ENCODE measurements at places on chromosomes 16 and 17.

- no peak for DNase-seq
Observed at GRCh38 chr16:28146536-28146935, 65.2 kb downstream of the XPO6 start.

- DNase-seq = no peak
Observed at GRCh38 chr16:66487580-66488275, 60.6 kb downstream of the BEAN1 start.

DNA sequence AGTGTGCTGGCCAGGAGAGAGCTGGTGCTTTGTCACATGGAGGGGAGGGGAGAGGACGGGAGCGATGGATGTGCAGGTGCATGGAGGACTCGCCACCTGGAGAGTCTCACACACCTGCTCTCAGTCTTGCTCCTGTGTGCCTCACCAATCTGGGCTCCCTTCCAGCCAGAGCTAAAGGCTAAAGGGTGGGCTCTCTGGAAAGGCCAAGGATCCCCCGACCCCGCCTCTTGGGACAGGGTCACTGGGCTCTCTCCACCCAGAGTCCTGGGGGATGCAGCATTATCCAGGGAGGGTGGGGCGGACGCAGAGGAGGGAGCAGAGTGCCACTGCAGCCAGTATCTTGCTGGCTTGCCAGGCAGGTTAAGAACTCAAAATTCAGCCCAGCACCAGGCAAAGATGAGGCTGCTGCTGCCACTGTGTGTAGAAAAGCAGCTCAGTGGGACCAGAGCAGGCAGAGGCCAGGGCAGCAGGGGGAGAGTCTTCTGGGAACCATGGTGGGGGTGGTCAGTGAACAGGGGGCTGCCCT is 5.4 kb upstream of the STAT5B start:
- DNase-seq = no peak

- DNase-seq = no peak
Observed at GRCh38 chr16:59210955-59211541, 476.9 kb upstream of the GOT2 start.

DNA sequence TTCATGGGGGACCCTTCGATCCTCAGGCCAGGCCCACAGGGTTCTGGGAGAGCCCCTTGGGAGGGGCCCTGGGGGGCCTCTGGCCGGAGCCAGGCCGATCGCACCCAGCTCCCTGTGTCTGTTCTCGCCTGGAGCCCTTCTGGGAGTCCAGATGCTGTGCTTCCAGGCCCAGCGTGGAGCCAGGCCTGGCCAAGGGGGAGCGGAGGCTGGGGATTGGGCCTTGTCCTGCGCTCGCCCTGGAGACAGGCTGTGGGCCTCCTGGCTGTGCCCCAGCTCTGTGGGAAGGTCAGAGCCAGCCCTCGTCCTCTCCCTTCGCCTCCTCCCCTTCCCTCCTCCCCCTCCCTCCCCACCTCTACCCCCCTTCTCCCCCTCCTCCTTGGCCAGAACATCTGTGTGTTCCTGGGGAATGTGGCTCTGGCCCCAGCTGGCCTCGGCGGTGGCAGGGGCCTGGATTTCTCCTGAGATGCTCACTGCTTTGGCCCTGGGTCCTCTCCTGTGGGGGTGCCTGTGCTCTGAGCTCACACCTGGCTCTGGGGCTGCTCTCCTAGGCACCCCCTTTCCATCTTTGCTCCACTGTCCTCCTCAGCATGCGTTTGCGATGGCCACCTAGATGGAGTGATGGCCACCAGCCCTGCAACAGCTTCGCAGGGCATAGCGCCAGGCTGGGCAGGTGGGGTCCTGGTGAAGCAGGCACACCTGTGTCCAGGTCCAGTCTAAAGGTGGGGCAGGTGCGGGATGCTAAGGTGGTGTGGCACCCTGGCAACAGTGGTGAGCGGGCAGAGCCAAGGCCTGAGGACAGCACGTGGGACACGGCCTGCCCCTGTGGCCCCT is 90.6 kb upstream of the CIBAR2 start:
- no peak for DNase-seq

GRCh38 chr16:72977127-72977526 is 70.8 kb downstream of the ZFHX3 start:
- DNase-seq = no peak

GRCh38 chr16:88879788-88880055 is 13.3 kb upstream of the PABPN1L start:
- DNase-seq = no peak

DNA sequence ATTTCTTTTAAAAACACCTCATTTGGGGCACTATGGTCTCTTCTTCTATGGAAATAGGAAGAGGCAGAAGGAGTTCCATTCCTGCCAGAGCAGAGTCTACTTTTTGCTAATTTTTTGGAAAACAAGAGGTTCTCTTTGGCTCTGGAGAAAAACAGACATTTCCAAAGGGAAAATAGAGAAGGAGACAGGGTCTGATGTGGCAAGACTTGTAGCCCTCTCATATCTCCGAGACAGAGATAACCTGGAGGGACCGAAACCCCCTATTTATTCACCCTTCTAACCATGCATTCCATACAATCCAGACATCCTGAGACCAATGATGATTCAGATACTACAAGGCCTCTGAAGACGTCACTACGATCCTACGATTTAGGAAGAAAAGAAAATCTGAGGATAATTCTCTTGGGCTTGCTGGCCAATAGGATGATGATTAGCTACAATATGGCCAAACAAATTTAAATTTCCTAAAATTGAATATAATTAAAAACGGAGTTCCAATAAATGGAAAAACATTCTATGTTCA is 70.2 kb downstream of the HIC1 start:
- no peak for DNase-seq

DNA sequence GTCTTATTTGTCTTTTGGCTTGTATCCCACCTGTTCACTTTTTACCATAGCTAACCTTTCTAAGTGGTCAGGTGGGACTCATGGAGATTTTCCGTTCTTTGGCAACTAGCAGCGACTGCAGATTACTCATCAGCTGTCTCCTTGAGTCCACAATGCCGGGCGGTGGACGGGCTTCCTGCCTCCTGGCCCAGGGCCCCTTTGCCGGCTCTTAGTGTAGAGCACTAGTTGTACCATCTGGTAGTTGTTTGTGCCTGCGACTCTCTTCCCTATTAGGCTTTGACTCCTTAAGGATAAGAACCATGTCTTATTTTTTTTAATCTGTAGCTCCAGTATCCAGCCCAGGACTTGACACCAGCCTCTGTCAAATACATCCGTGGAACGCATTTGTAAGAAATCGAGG is 399.9 kb downstream of the WWOX start:
- DNase-seq = no peak

GRCh38 chr17:74194682-74195081 is 8.8 kb upstream of the RPL38 start:
- DNase-seq = no peak

DNA sequence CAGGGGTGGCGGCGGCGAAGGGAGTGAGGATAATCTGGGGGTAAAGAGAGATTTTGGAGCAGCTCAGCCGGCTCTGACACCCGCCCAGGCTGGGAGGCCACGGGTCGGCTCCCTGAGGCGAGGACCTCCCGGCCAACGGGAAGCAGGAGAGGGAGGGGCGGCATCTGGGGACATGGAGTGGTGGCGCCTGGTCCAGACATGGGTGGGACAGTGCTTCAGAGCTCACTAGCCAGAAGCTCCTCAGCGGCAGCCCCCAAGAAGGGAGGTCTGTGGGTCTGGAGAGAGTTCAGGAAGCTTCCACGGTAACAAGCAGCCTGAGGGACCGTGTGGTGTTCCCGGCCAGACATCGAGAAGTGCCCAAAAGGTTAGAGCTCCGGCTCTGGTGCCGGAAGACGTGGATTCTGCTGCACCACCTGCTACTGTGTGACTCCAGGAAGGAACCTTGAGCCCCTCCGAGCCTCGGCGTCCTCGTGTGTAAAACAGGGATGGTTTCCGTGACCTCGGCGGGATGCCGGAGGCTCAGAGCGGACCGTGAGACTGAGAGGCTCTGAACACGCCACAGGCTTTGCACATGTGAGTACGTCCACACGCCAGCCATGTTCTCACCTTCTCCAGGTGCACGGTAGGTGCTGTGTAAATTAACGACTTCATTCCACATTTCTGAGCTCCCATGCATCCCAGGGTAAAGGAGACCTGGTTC is 56.9 kb downstream of the TIMM22 start:
- no peak for DNase-seq

GRCh38 chr16:21611198-21611555 is 11.8 kb downstream of the METTL9 start:
- no peak for DNase-seq

DNA sequence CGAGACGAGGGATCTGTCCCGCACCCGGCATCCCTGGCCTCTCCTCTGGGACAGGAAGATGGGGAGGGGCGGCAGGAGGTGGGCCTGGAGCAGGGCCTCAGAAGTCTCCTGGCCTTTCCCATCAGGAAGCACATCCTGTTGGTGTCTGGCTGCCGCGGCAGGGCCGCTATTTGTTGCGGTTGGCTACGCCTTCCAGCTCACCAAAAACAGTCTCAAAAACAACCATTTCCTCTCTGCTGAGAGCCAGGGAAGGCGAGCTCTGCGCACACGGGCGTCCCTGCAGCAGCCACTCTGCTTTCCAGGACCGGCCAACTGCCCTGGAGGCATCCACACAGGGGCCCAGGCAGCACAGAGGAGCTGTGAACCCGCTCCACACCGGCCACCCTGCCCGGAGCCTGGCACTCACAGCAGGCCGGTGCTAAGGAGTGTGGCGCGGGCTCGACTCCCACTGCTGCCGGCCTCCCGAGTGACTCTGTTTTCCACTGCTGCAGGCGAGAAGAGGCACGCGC is at the start of gene TMEM204:
Gene TMEM204, plus strand, starts transcription at position 224 of the 509 bp plus-strand sequence. CDS start 610 bp downstream, outside the sequence.
- peak; percentile 63 for DNase-seq

- DNase-seq = no peak
Observed at GRCh38 chr17:70295731-70296130, 126.4 kb downstream of the KCNJ2 start.

- DNase-seq = no peak
Observed at GRCh38 chr17:15490634-15491261, 23.3 kb upstream of the CDRT4 start.

- DNase-seq = no peak
Observed at GRCh38 chr17:2137342-2138098, 82.6 kb downstream of the HIC1 start.

DNA sequence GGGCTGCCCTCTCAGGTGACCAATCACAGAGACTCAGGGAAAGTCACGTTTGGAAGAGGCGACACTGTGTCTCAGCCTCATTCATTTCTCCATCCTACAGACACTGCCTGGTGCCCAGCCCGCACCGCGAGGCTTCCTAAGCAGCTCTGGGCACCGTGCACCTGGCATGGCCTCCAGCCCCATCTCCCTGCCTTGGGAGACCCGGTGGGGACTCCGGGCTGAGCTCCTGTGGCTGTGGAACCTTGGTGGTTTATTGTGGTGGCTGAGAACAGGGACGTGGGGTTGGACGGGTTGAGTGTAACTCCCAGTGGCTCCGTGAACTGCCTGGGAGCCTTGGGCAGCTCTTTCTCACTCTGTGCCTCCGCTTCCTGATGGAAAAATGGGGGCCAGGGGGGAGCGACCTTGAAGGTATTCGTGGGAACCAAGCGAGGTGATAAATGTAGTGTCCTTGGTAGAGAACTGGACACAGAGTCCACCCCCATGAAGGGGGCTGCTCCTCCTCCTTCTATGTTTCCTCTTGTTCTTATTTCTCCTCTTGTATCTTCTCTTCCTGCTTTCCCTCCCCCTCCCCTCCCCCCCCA is 215.4 kb downstream of the SEC14L1 start:
- DNase-seq = peak; percentile 17

DNA sequence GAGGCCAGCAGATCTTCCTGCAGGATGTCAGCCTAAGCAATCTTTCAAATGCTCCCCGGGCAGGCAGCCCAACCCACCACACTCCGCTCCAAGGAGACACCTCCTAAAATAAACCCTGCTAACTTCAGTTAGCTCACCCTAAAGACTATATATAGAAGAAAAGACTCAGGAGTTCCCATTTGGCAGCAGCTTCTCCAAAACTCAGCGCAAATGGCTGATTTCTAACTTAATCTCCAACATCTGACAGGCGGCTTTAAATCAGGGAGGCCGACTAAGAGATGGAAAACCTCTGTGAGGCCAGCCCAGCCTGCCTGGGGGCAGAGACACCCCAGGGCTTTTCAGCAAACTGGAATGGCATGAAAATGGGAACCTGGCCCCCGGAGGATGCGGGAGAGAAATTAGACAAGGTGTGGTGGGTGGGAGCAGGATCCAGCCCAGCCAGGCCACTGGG is 91.6 kb downstream of the XYLT1 start:
- DNase-seq = no peak

- no peak for DNase-seq
Observed at GRCh38 chr17:63294776-63295175, 151.3 kb downstream of the CYB561 start.

GRCh38 chr17:42895185-42895555 is 5.4 kb upstream of the G6PC1 start:
- no peak for DNase-seq

DNA sequence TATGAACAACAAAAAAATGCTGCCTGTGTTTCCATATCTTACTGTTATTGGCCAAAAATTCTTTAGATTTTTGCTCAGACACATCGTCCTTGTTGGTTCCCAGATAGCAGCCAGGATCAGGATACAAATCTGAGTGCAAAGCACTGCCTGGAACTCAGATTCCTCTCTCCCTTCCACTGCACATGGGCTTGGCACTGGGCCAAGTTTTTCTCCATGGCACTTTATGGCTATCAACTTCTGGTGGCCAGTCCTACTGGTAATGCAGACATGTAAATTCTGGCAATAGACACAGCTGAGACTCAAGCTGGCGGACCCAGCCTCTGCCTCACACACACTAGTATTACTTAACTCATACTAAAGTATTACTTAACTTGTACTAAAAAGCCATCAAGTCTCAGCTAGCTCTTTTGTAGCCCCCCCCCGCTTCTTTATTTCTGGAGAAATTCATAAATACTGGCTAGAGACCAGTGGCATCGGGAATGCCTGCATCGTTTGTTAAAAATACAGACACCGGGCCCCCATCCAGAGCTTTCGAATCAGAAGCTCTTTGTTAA is 181.2 kb upstream of the COX10 start:
- DNase-seq = no peak

DNA sequence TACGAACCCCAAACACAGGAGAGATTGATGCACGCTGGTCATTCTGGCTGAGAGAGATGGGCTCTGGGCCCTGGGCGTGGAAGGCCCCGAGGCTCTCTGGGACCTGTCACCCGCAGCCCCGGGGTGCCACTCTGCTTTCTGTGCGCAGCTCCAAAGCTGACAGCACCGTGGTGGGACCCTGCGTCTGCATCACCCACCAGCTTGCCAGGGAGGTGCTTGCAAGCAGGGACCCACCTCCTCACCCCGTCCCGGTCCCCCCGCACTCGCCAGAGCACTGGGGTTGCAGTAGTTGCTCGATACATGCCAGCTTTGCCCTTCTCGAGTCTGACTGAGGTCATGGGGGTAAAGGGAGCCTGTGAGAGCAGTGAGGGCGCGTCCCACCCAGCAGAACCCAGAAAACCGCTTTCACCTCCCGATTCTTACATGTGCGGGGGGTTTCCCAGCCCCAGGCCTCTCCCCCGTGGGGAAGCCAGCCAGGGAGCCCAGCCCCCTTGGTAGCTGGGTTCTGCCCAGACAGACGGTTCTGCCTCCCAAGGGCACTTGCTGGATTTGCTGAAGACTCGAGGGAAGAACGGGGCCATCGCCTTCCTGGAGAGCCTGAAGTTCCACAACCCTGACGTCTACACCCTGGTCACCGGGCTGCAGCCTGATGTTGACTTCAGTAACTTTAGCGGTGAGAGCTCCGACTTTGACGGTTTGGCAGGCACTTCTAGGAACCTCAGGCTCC is 12.5 kb downstream of the CARD14 start:
- no peak for DNase-seq

GRCh38 chr16:89351645-89352044 is 134.1 kb downstream of the ZNF778 start:
- no peak for DNase-seq

- DNase-seq = peak; percentile 86
Observed at GRCh38 chr17:3723556-3724377, at the start of gene HASPIN. Gene HASPIN, plus strand, starts transcription at chr17:3723903. Its CDS starts 33 bp downstream, at chr17:3723936.
